Activated CD8-positive, alpha-beta memory T cell treated with anti-CD3 and anti-CD28 coated beads for 48 hours (primary cell): ENCODE measurements at places on chromosomes 16 and 17.

DNA sequence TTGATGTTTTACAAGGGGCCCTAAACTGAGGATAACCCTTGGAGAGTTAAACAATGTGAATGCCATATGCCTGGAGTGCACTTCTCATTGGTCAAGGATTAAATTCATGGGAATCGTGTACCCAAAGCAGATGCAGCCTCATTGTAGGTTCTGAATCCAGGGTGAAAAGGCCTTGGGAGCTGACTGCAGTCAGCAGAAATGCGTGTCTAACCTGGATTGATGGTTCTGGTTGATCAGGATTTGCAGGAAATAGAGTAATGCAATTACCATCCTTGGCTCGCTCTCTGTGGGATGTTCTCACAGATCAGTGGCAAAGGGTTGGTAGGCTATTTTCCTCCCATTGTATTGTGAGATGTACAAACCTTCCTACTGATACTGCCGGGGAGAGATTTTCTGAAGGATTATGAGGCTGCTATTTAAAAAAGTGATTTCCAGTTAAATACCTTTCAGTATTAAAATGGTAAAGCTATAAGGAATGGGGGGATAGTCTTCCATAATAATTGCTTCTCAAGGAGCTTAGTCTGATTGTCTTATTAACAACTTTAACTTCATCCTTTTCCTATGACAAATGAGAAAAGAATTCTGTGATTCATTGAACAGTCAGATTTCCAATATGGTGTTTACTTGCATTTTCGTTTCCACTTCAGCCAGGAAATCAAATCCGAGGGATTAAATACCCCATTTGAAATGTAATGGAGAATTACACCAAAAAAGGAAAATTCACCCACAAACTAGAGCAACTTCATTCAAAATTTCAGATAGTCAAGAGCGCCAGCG is 1028.1 kb upstream of the EEF2KMT start:
- no peak for DNase-seq

DNA sequence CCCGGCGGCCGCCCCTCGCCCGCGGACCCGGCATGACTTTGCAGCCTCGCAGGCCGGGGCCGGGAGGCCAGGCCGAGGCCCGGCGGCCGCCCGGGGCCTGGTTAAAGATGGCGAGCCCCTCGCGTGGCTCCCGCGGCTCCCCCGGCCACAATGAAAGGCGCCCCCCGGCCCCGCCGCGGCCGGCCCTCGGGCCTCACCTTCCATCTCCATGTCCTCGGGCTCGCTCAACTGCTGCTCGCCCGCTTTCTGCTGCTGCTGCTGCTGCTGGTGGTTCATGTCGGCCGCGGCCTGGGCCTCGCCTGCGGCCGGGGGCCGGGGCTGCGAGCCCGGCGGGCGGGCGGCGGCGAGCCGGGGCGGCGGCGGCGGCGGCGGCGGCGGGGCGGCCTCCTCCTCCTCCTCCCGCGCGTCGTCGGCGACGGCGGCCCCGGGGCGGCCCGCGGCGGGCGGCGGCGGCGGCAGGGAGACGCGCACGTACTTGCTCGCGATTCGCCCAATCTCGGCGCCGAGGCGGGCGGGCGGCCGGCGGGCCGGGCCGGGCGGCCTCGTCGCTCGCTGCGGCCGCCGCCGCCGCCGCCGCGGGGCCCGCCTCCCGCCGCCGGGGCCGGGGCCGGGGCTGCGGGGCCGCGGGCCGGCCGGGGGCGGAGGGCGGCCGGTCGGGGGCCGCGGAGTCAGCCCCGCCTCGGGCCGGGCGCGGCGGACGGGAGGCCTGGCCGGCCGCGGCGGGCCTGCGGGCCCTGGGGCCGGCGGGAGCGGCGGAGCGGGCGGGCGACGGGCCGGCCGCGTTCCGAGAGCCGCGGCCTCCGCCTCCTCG is 491 bp downstream of the USP7 start:
- no peak for DNase-seq

DNA sequence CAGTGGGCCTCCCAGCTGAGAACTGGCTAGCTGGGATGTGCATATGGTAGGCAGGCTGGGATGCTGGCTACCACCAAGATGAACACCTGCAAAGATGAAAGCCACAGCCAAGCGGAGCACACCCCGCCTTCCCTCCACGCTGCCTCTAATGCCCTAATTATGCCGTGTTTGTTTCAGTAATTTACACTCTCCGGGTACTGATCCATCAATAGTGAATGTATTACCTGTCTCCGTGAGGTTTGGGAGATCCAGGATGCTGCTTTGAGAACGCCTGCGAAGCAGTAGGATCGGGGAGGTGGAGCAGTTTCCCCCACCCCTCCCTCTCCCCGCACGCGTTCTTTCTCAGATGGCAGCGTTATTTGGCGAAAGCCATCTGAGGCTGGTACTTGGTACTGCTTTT is 28.9 kb upstream of the GSE1 start:
- no peak for DNase-seq

- no peak for DNase-seq
These were observed 37.0 kb downstream of the RNF135 start for GRCh38 chr17:31007695-31008373.

DNA sequence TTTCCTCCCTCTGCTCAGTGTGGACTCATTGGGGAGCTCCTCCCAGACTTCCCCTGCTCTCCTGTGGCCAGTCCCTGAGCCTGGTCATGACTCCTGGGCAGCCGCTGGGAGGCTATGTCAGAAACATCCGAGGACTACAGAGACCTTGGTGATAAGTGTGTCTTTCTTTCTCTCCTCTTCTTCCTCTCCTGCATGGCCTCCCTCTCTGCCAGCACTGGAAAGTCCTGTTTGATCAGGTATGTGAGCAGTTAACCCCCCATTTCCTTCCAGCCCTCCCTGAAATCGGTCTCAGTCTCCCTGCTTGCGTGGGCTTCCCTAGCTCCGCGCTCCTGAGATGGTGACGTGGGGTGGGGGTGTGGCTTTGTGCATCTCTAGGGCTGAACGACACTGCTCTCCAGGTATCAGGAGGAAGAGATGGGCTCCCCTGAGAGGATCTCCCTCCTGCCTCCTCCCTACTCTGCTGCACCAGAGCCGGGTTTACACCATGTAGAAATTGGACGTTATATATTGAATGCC is 2.1 kb downstream of the RHBDL3 start:
- no peak for DNase-seq

GRCh38 chr16:22784690-22785214 is 29.2 kb upstream of the HS3ST2 start:
- DNase-seq = no peak
